ENCODE measurements at places on chromosomes 3 and 15.

DNA sequence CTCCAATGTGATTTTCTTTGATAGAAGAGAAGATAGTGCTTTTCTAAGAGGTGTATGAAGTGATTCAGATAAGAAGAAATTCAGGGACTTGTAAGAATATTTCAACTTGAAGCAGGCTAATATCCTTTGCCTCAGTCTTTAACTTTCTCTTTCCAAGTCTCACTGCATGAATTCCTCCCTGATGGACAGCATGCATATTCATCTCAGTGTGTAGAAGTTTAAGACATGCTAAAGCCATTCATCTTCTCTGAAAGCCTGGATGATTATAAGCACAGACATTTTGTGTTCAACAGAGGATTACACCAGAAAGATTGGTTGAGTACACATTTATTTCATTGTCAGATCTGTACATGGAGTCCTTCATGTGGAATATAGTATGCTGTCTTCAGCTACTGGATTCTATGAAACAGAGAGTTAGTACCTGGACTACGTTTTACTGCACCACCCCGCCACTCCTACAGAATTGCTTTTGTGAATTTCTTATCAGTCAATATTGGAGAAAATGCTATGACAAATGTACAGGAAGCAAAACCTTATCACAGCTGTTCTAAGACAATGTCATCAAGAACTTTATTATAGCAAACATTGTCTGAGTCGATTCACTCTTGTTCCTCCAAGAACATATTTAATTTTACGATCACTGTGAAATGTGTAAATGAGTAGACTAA is 1346.1 kb downstream of the OTOL1 start:
- DNase-seq = no peak

DNA sequence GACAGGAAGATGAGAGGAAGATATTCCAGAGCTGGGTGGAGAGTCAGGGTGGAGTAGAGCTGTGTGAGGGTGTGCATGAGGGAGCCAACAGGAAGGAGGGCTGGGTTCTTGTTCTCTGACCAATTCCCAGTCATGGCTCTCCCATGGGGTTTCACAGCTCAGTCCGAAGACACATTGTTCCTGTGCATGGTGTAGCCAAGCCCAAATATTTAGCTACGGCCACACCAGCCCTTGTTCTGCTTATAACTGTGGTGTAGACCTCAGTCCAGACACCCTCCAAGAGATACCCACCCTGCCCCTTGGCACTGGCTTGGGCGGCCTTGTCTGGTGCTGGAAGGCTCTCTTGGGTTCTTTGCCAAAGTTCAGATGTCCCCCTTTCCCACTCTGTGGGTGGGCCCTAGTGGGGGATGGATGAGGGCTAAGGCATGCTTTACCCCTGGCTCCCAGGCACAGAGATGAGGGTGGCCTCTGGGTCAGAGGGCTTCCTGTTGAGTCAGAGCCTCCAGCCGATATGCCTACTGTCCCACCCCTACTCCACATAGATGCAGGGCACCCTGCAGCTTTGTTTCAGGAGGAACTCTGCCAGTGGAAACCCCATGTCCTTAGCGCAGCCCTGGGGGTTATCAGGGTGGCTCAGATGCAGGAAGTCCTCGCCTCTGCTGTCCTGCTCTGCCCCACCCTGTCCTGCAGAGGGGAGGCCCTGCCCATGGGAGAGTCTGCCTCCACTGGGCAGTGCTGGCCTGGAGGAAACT is 271.2 kb upstream of the CTDSPL start:
- no peak for DNase-seq

- DNase-seq = no peak
These were observed 12.8 kb downstream of the SETD5 start for GRCh38 chr3:9409981-9410854.

DNA sequence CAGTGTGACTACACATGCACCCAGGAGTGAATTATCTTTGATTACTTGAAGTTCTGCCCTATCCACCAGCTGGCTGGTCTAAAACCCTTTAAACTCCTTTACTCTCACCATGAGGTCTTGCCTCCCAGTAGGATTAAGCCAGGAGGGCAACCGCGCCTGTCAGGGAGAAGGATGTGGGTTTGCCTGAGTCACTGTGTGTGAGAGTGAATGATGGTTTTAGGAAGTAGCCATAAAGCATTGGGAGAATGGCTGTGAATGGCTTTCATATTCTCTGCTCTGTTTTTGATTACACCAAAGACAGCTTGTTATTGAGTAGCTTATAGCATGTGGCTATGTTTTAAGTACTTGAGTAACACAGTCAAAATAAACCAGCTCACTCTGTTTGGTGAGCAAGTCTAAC is 637.7 kb upstream of the TBL1XR1 start:
- no peak for DNase-seq

- no peak for DNase-seq
These were observed 369.2 kb upstream of the MCTP2 start for GRCh38 chr15:93861956-93862741.

GRCh38 chr3:25823314-25823713 is 33.4 kb downstream of the OXSM start:
- DNase-seq = no peak

GRCh38 chr15:75452865-75453702 is 1.6 kb upstream of the SIN3A start:
- DNase-seq = peak; percentile 74

DNA sequence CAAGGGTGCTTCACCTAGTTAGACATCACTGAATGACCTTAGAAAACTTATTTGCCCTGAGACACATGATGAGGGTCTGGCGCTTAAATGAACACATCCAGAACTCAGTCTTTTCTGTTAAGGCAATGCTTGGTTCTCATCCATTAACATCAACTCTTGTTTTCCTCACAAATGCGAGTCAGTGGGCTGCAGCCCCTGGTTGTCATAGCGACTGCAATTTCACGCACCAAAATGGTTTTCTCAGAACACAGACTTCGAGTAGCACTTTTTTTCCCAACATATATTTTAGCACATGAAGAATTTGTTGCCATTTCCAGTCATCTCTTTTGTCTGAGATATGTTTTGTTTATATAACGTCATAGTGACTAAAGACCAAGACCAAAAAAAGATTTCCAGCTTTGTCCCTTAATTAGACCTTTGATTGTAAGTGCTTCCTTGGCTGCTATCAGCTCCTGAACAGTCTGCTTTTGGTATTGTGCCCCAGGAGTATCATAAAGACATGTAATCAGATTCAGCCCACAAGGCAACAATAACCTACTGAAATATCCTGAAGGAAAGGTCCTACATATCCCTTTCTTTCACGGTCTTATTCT is 68.5 kb downstream of the GPR176 start:
- no peak for DNase-seq
